GM20000 (cell line): ENCODE measurements at places on chromosomes 12 and 14.

- DNase-seq: no peak
Measured at GRCh38 chr14:105204206-105204930, 23.3 kb upstream of the NUDT14 start.

DNA sequence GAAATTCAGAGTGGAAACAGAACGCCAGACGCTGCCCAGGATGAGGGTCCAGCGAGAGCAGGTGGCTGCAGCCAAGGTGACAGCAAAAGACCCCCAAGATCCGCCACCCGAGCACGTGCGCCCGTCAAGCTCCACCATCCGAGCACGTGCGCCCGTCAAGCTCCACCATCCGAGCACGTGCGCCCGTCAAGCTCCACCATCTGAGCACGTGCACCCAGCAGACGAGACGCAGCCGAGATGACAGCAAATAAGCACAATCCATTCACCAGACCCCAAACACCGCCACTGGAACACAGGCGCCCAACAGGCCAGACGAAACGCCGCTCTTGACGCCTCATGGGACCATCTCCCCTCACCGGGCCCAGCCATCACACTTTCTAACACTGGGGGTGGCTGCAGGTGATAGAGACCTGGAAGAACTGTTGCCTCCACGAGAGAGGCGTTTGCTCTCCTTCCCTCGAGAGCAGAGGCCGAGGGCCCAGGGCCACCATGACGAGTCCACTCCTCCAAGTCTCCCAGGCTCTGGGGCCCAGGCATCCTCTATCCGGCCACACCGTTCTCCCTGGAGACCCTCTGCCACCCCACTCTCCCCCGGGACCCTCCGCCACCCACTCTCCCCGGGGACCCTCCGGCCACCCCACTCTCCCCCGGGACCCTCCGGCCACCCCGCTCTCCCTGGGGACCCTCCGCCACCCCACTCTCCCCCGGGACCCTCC lies 62.1 kb upstream of the GALNT9 start:
- no peak for DNase-seq

- no peak for DNase-seq
Measured at GRCh38 chr14:32405856-32406255, 76.8 kb downstream of the AKAP6 start.

DNA sequence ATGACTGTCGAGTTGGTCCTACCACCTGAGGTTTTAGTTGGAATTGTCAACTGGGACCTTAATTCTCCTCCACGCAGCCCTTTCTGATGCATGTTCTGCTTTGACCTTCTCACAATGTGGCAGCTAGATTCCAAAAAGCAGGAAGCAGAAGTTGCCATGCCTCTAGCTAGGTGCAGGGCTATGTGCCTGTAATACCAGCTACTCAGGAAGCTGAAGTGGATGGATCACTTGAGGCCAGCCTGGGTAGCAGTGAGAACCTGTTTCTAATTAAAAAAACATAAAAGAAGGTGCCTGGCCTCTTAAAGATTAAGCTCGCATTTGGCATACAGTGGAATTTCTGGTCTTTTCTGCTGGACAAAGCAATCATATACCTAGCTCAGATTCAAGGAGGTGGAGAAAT lies 77.1 kb downstream of the FGD4 start:
- DNase-seq: no peak

GRCh38 chr14:87233266-87233665 lies 759.7 kb downstream of the GALC start:
- no peak for DNase-seq
